ENCODE measurements at places on chromosomes 5 and 9.

- DNase-seq, result no peak
Measured at GRCh38 chr5:118905196-118905595, 83.2 kb downstream of the DTWD2 start.

DNA sequence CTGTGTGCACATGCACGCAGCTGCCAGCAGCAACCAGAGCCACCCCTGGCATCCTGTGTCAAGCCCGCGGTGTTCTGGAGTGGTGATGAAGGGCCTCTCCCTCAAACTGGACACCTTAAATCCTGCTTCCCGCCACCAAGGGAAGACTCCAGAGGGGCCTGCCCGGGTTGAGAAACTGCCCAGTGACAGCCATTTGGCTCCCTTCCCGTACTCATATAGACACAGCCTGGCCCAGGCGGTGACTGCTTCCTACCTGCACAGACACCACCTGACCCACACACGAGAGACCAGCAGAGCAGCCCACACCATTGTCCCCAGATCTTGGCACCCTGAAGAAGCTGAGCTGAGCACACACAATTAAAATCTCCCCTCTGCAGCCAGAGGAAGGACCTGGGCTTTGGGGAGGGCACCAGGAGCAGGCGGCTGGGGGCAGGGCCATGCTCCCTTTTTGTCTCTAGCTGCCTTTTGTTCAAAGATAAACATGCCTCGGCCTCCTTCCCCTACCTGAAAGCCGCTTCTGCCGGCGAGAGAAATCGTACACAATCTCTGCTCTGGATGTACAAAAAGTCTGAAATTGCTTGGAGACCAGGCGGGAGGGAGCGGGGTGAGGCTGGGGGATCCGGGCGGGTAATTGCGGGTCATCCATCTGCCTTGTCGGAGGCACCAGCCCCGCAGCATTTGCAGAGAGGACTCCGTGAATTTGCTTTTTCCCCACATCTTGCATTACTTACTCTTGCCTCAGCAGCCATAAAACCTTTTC, 78.4 kb downstream of the TSPAN17 start:
- DNase-seq, result no peak

- DNase-seq, result no peak
Measured at GRCh38 chr5:88390481-88390880, 121.8 kb upstream of the TMEM161B start.

GRCh38 chr9:81601639-81602623, 87.4 kb downstream of the TLE1 start:
- no peak for DNase-seq

DNA sequence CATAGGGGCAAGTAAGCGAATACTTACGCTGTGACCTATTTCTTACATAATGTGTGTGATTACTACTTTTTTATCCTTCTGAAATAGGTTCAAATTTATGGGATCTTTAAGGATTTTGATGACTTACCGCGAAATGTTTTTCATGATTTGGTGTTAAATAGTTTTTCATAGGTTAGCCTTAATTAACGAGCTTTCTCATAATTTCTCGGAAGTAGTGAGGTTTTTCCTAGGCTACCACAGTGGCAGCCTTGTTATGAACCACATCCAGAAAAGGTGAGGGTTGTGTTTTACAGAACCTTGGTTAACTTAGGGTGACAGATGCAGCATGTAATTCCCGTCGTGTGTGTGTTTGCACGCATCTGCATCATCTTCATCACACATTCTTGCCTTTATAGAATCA, 1.3 kb downstream of the SH3GL2 start:
- DNase-seq, result no peak

DNA sequence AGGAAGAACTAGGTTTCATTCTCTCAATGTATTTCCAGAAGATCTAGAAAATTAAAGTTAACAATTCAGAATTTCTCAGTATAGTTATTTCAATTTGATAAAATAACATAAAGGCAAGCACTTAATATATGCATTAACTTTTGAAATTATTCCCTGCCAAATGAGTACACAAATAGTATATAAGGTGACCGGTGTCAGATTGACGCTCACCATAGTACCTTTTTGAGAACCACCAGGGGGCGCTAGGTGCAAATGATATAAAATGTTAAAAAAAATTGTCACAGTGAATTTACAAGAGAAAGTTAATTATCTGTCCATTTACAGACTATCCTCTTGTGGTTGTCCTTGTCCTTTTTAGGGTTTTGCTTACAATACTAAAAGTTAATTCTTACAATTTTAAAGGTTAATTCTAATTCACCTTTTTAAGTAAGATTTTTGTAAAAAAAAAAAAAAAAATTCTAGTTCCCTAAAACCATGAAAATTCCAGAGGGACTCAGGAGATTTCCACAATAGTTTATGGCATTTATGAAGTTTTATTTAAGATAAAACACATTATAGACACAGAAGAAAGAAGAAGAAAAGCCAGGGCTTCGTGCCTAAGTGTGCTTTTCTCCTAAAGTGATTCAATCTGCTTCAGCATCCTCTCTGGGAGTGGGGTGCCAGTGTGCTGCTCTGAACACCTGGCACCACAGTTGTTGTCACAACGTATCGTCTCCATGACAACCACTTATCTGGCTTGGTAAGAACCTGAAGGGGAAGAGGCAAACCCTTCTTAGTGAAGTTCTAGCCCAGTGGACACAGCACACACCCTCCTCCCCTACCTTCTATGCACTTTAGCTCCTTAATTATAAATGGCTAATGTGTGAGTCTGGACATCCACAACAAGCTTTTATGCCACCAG, 1.7 kb downstream of the ADAMTS16 start:
- no peak for DNase-seq

Data from GM12878 (cell line).